Amygdala (tissue), 56 donors: ENCODE measurements at places on chromosomes 3 and 15.

GRCh38 chr3:51720292-51721061 lies 13.6 kb downstream of the GRM2 start:
- no peak for DNase-seq

DNA sequence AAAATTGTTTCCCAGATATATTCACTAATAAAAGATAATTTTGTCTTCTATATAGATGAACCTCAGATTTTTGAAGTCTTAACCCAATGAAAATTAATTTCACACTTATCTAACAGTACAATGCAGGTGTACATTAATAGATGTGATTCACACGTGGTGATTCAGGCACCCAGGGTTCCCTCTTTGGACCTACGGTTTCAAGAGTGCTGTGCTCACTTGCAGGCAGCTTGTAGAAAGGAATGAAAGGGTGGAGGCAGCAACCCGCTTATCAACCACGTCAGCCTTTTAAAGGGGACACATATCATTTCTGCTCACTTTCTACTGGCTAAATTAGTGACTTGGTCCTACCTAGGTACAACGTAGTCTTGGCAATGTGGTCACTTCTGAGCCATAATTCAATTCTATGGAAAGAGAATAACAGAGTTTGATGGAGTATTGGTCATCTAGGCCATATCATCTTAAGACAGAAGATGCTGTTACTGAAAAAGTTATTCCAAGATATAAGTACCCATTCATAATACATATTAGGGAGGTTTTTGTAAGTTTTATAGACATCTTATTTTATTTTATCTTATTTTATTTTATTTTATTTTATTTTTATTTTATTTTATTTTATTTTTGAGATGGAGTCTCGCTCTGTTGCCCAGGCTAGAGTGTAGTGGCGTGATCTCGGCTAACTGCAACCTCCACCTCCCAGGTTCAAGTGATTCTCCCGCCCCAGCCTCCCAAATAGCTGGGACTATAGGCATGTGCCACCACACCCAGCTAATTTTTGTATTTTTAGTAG lies 37.9 kb downstream of the ACP3 start:
- DNase-seq: no peak

DNA sequence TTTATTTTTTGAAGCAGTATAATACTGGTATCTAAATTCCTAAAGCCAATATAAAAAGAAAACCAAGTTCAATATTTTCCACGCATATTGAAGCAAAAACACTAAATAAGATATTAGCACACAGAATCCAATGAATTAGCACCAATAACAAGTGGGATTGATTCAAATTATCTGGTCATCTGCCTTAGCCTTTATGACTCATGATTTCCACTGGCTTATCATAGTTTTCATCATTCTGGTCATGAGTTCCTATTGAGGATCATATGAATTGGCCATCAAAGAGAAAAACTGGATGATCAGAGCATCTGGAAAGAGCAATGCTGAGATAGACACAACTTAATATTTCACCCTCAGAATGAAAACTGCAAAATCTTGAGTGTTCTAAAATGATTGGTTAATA lies 809.9 kb downstream of the MCTP2 start:
- no peak for DNase-seq

GRCh38 chr3:70179111-70179510 lies 133.3 kb downstream of the MDFIC2 start:
- DNase-seq: no peak

DNA sequence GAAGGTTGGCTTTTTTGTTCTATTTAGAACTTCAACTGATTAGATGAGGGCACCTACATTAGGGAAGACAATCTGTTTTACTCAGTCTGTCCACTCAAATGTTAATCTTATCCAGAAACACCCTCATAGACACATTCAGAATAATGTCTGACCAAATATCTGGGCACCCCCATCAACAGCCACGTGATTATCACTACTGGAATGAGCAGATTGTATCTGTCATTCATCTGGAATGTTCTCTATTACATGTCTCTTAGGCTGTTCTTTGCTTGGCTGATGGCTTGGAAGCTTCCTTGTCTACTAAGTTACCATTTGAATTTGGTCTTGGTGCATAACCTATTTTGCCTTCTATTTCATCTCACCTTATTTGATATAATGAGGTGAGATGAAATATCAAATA lies 15.7 kb upstream of the LRRC58 start:
- no peak for DNase-seq
